ENCODE measurements at places on chromosomes 12 and 14. TPM values are rescaled to one million over a fixed set of nuclear protein-coding genes. Genes with fewer than 3 reads are reported as not detected.

GRCh38 chr12:32756476-32757066 is 874 bp upstream of the YARS2 start:
- DNase-seq, result peak; percentile 8

DNA sequence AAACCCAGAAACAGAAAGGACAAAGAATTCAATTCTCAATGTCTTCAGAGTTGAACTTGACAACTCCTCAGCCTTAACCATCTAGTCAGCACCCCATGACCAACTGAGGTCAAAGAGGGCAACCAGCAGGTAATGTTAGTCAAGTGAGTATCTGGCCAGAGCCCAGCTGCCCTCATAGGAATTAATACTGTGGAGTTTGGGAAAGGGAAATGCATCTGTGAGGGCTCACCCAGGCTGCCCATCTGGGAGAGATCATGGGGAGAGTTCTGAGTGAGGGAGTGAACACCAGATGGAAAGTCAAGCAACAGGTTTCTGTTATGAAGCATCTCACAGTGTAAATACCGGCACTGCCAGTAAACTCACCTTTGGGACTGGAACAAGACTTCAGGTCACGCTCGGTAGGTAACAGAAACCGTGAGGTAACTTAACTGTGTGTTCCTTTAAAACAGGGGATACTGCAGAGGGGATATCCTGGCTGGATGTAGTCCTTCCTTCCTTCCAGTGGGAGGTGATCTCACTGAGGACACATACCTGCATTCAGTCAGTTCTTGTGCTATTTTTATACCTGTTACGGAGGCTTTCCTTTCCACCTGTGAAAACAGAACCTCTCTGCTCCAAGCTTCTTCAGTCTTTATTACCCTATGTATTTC is 94.4 kb downstream of the DAD1 start:
- DNase-seq, result no peak

GRCh38 chr14:93690146-93690545 is 98.1 kb downstream of the PRIMA1 start:
- no peak for DNase-seq

GRCh38 chr12:106284358-106285105 is 18.0 kb upstream of the TCP11L2 start:
- no peak for DNase-seq

DNA sequence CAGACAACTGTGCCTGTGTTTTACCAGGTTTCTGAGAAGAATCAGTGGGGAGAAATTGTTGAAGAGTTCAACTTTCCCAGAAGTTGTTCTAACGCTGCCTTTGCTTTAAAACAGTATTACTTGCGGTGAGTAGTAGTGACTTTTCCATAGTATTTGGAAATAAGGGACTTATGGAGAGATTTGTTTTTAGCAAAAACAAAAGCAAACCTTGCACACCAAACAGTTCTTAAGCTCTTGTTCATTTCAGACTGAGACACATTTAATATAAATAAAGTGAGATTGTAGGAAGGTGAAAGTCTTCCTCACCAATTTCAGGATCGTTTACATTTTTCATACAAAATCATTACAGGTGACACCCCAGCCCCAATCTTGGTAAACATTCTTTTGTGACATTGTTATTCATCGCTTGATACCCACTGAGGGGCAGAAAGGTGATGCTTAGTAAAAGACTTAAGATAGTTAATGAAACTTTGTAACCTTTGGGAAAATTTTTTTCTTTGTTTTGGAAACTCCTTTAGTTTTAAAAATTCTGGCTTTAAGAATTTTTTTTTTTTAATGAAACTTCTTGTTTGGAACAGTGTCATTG is 1.8 kb downstream of the ARID2 start:
- DNase-seq, result no peak

DNA sequence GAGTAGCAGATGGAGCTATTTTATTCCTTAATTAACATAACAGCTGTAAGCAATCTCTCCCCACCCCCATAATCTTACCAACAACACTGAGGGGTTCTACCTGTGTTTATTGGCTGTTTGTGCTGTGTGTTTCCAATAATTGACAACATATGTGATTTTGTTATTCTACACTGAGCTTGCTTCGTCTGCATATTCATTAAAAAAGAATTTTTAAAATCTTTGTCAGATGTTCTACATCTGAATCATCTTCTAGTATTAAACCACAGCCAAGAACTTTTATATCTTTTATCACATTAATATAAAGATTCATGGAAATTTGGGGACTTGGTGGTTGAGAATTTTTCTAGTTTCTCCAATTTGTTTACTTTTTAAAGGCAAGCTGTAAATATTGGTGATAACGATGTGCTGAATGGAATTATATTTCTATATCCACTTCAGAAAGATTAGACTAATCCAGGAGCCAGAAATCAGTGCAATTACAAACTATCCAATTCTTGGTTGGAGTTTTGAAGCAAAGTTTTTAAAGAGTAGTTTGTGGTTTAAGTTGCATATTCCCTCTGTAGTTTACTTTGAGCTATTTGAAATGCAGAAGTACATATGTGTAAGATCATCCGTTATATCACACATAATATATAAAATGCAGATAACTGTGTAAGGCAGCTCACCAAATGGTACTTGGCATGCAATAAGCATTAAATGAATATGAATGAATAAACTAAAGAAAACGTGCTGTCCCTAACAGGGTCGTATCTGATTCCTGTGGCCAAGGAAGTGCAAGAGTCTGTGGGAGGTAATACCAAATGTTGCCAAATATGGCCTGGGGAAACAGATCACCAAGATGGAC is 206.9 kb downstream of the PELI2 start:
- peak; percentile 78 for DNase-seq

DNA sequence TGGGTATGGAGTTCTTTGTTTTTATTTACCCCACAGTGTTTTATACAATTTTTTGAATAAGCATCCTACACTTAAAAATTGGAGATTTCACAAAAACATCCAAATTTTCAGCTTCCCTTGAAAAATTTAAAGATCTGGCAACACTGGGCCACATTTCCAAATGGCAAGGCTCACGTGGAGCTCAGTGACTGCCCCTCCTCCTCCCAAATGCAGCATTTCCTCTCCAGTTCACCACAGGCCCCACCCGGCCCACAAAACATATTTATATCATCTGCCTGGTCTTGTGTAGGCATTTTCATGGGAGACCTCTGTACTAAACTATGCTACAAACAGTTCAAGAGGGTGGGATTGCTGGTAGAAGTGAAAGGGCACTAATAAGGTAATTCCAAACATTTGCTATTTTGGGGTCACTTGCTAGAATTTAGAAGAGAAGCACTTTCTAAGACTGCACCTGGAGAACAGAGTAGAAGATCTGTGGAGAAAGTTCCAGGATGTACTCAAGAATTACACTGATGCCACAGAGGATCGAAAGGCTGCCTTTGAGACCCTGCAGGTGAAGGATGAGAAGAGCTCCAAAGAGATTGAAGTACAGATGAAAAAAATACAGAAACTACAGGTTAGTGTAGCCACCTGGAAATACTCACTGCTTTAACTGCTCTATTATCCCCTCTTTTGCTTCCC is 7.3 kb downstream of the FKBP11 start:
- no peak for DNase-seq

- DNase-seq, result no peak
These were observed 1.7 kb downstream of the AJUBA start for GRCh38 chr14:22980672-22981089.

DNA sequence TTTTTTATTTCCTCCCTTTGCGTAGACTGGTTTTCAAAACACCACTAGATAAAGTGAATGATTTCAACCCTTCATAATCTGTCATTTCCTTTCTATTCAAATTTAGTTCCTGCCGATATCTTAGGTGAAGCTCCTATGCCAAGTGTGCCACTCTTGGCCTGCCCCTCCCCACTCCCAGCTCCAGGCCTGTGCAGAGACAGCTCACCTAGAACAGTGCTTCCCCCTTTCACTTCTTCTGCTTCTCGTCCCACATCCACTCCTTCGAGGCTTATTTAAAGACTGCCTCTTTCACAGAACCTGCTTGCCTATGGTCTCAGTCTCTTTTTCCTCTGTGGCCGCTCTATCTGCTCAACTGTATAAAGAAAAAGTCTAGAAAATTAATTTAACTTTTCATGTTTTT is 473.8 kb downstream of the RAD51B start:
- DNase-seq, result no peak

DNA sequence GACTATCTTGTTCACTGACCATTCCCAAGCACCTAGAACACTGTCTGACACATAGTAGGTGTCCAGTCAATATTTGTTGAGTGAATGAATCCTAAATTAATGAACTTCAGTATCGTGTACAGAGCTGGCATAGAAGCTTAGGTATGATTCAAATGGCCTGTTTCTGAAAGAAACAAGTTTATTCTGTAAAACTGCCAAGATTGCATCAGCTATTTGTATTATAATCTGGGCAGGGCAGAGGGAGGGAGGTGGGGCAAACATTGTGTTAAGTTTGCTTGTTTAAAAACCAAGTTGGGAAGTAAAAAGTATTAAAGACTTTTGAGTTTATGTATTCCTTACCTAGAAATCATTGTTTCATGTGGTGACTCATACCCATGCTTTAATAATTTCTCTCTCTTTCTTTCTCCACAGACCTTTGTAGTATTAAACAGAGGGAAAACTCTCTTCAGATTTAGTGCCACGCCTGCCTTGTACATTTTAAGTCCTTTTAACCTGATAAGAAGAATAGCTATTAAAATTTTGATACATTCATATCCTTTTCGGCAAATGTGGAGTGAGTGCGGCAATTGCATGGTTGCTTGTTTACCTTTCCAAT is 92.8 kb downstream of the SCN8A start:
- peak; percentile 75 for DNase-seq

DNA sequence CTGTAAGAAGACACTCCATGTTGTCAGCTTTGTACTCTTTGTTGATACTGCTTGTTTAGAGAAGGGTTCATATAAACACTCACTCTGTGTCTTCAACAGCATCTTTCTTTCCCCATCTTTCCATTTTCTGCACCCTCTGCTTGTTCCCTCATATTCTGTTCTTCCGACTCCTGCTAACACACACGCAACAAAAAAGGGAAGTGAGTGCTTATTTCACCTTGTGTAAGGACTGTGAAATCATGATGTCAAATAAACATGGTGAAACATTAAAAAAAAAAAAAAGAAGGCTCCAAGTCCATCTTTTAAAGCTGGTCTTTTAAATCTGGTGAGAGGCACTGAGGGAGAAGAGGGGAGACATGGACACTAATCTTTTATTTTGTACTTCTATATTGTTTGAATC is 145.4 kb downstream of the RPAP3 start:
- DNase-seq, result no peak

DNA sequence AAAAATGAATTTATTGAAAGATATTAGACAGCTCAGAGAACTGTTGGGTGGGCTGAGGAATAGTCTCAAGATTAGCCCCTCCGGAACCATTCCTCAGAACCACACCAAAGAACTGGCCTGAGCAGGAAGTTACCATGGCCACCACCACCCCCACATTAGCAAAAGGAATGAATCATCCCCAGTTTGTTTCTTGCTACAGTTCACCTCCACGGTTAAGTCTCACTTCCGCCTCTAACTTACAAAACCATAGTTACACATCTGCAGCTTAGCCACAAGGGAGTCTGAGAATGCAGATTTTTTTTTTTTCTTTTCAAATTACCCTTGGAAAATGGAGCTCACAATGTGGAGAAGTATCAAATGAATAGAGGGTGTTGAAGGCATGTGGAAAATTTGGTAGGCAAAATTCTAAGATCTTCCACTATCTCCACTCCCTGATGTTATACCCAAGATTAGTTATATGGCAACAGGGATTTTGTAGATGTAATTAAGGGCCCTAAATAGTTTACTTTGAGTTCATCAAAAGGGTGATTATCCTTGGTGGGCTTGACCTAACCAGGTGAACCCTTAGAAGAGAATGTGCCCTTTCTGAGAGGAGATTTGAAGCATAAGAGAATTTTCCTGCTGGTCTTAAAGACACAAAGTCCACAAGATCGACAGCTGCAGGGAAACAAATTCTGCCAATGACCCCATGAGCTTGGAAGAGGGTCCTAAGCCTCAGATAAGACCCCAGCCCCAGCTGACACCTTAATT is 129.8 kb upstream of the KRR1 start:
- DNase-seq, result peak; percentile 50

GRCh38 chr12:69630191-69630590 is 19.5 kb upstream of the LRRC10 start:
- no peak for DNase-seq

DNA sequence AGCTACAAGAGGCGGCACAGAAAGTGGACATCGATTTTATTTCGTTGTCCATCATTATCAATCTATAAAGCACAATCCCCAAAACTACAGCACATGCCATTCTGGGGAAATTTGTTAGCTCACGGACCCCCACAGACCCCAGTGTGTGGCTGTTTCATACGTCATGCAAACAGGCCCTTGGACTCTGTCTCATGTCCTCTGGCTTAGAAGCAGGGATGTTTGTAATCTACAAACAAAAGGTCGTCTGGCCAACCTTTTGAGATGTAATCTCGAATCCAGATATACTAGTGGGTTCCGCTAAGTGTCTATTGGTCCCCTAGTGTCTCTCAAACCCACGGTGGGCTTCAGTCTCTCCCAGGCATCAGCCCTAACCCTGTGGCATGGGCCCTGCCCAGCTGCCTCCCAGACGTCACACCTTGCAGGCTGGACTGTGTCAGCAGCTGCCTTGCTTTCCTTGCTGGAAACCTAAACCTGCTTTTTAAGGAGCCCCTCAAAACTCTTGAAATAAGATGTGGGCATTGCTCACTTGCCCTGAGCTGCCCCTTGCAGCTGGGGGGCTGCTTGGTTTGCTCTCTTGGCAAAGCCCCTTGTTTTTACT is 220.8 kb downstream of the ZFP36L1 start:
- DNase-seq, result no peak

DNA sequence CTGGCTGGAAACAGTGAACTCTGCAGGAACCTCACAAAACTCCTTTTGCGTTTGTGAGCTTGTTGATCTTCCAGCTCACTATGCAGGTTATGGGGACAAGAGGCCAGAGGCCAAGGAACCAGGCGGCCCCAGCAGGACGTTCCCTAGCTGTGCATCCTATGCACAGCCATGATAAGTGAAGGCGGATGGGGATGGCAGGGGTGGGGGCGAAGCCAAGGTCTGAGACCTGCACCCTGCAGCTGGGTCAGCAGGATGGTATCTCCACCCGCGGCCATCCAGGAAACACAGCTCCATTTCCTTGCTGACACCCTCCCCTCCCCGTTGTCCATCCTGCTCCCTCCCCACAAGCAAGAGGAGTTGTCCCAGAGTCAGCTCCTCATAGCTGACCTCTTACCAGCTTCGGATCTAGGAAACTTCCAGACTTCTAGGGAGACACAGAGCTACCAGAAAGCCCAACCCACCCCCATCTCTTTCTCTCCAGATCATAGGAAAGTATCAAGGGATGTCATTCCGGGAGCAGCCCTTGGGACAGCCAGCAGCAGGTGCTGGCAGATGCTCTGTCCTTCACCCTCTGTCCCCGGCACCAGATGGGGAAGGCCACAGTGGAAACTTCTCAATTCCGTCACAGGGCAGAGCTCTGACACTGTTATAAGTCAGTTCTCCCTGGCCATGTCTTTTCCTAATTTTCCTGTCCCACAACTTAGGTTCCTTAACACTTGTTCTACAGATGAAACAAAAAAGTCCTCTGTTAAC is 9.4 kb downstream of the ZBTB39 start:
- no peak for DNase-seq

Gene FSCB
- total RNA-seq, result not detected

Gene ADAM20
- total RNA-seq, result 1.2 TPM

Gene CLEC4D
- total RNA-seq, result not detected

Gene OVCH1
- total RNA-seq, result 0.51 TPM

Gene GPR137C
- 0.51 TPM for total RNA-seq
